ENCODE measurements at places on chromosomes 16 and 17.

- no peak for DNase-seq
These were observed 41.6 kb upstream of the TNRC6C start for GRCh38 chr17:77916703-77917481.

GRCh38 chr17:44977814-44978550 lies 9.9 kb upstream of the C1QL1 start:
- no peak for DNase-seq

GRCh38 chr17:40422990-40423633 lies 5.4 kb upstream of the TOP2A start:
- DNase-seq = no peak

DNA sequence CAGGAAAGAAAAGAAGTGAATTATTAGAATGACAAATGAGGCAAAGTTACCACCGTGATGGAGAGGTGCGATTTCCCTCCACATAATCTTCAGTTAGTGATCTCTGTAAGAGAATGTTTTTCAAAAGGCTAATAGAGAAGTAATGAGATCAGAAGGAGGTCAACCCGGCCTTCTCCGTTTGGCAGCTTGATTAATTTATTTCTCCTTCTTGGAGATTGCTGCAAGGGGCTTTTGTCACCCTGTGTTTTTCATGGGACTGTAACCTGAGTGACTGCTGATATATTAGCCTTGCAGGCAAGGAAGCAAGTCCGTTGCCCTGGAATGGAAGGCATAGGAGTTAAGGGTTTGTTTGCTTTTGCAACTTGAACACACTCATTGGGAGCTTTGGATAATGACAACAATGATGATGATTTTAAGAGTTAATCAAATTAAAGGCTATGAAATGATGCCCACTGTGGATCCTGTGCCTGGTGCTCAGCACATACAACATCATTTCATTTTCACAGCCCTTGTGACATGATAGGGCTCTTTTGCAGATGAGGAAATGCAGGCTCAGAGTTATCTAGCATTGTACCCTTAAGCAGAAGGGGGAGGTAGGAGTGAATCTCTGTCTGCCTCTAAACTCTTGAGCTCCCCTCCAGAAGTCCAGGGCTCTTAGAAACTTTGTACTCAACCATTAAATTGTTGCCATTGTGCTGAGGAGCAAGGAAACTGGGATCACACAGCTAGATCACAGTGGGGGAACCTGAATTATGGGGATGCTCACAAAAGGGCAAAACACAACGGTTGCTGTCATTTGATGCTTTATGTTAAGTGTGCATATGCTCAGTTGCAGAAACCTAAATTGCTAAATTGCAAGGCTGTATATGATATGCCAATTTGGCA lies 226.3 kb downstream of the WWOX start:
- no peak for DNase-seq

- DNase-seq = no peak
These were observed 17.7 kb downstream of the CCL17 start for GRCh38 chr16:57422026-57422944.

- no peak for DNase-seq
These were observed 81.6 kb downstream of the KLHDC4 start for GRCh38 chr16:87684106-87684677.

DNA sequence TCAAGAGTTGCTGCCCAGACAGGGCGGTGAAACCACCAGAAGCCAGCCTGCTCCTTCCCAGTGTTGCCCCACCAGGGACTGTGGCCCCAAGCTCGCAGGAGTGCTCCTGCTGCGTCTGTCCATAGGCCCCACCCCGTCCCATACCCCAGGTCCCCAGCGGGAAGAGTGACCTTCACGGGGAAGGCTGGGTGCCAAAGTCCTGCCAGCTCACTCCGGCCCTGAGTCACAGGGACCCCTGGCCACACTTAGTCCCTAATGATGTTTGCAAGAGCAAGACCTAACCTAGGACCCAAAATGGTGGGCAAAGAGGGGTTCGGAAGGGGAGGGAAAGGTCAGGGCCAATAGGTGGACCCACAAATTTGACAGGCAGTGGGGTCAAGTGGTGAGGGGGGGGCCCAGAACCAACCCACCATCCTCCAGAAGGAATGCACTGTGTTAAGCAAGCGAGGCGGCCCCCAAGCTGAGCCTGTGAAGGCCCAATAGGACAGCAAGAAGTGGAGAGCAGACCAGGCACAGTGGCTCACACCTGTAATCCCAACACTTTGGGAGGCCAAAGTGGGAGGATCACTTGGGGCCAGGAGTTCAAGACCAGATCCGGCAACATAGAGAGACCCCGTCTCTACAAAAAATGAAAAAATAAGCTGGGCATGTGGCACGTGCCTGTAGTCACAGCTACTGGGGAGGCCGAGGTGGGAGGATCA lies 3.3 kb downstream of the DOK4 start:
- no peak for DNase-seq

DNA sequence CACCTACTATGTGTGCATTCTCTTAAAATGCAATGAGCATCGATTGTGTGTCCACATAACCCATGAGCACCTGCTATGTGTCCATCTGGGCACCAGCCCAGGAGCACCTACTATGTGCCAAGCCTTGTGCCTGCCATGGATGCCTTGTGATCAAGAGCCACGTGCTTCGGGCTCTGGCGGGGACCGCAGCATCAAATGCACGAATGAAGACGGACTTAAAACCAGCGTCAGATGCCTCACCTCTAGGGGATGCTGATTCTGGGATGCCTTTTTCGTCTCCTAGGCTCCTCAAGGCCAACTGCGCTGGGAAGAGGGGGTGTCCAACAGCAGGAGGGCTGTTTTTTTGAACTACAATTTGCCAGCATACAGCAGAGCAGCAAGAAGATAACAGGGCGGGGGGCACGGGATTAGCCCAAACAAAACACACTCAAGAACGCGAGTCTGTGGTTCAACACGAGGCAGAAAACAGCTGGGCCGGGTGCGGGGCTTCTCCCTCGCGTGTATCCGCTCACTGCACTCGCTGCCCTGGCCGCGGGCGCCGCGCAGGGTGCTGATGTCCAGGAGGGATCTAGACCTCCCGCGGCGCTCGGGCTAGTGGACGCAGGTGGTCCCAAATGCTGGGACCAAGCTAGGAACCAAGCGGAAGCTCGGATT lies 1.2 kb upstream of the GLIS2 start:
- no peak for DNase-seq

DNA sequence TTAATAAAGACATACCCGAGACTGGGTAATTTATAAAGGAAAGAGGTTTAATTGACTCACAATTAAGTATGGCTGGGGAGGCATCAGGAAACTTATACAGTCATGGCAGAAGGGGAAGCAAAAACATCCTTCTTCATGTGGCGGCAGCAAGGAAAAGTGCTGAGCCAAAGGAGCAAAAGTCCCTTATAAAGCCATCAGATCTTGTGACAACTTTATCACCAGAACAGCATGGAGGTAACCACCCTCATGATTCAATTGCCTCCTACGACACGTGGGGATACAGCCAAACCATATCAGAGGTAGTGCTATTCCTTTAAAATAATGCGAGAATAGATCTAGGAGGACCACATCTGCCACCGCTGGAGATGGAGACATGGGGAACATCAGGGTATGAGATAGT lies 9.0 kb downstream of the C16orf54 start:
- DNase-seq = no peak

GRCh38 chr16:72677662-72678447 lies 370.1 kb downstream of the ZFHX3 start:
- DNase-seq = no peak

DNA sequence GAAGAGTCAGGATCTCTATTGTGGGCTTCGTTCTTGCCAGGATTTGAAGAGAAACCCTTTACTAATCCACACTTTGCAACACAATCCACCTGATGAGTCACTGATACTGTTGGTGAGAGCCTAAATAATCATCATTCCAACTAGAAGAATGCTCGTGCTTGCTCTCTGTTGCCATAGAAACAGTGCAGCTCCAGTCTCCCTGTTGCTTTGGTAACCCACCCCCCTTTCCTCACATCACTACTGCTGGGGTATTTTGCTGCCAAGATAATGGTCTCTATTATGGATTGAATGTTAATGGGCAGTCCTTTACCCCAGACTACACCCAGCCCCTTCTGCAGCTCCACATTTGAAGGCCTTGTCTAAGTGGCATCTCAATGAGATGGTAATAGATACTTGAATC lies 190.4 kb downstream of the ABCC12 start:
- no peak for DNase-seq

DNA sequence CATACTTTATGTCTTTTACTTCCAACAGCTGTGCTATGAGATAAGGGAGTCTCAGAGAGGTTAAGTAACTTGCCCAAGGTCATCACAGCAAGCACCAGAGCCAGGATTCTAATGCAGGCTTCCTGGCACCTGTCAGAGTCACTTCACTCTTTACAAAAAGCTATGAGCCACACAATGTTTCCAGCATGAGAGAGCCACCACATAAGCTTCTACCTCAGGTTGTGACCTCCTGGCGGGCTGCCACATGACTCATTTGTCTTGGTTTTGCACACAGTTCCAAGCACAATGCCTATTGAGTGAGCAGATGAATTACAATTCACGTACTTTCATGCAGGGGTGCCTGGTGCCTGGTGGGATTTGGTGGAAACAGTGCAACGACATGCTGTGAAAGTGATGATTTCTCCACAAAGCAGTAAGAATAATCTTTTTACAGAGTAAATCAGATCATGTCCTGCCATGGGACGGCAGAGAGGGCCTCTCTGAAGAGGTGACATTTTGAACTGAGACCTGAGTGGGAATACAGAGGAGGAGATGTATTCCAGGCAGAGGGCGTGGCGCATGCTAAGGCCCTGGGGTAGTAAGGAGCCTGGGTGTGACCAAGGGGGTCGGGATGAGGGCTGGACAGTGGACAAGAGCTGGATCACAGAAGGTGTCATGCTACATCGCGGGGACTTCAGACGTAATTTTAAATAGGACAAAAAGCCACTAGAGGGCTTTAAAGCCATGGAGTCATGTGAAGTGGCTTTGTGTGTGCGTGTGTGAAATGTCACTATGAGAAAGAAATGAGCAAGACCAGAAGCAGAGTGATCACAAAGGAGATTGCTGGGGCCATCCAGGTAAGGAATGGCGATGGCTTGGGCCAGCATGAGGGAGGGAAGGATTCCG lies 53.4 kb downstream of the CACNG3 start:
- DNase-seq = no peak

GRCh38 chr16:66524601-66525164 lies 25.2 kb downstream of the TK2 start:
- no peak for DNase-seq

GRCh38 chr17:55158439-55158838 lies 106.3 kb upstream of the HLF start:
- no peak for DNase-seq

DNA sequence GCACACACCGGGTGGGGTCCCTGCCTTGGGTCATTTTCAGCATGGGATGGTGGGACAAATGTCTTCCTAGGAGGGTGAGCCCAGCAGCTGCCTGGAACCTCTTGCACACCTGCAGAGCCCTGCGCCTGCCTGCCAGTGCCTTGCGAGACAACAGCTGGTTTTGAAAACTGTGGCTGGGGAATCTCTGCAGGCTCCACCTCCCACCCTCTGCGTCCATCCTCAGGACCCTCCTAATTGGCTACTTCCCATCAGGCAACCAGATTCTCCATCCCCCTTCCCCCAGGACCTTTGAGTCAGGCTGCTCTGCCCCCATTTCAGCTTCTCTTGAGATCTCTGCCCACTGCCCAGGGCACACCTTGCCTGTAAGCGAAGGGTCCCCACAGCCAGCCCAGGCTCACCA lies 26.6 kb downstream of the PEMT start:
- no peak for DNase-seq

- no peak for DNase-seq
These were observed 85.5 kb upstream of the SALL1 start for GRCh38 chr16:51236583-51236982.

DNA sequence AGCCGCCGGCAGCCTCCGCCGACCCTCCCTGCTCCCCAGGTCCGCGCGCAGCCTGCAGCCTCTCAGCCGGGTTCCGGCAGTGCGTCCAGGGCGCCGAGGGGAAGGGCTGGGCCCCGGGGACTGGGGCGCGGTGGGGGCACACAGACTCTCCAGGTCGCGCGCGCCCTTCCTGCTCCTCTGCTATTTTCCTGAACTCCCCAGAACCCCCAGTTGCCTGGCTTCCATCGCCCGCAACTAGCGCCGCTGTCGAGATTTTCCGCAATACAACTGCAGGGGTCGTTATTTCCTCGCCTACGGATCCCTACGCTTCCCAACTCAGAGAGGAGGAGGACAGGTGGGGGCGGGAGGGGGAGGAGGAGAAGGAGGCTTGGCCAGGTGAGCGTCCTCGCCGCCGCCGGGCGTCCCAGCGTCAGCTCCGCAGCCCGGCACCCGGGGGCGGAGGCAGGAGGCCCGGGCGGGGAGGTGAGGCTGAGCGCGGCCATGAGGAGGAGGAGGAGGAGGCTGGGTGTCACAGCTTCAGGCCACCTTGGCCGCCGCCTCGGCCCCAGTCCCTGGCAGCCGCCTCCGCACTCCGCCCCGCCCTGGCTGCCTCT lies at the start of gene CA10:
Gene CA10 (minus strand): TSS at position 265 of the 593 bp plus-strand sequence.
- DNase-seq = no peak

- DNase-seq = no peak
These were observed 16.8 kb upstream of the PSMD7 start for GRCh38 chr16:74279805-74280204.

DNA sequence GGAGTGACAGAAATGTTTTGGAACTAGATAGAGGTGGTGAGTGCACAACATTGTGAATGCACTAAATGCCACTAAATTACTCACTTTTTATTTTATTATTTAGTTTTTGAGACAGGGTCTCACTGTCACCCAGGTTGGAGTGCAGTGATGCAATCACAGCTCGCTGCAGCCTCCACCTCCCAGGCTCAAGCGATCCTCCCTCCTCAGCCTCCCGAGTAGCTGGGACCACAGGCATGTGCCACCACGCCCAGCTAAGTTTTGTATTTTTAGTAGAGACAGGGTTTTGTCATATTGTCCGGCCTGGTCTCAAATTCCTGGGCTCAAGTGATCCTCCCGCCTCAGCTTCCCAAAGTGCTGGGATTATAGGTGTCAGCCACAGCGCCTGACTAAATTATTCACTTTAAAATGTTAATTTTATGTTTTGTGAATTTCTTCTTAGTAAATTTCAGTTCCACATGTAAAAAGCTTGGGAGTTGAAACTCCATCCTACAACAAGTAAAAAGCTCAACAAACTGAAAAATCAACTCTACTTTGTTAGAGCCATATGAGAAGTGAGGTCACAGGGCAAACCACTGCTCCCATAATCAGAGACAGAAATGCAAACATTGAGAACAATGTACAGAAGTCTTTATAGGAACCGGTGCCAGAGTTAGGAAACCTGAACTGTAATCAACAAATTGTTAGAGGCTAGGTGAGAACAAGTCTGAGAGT lies 13.8 kb upstream of the SLC5A10 start:
- no peak for DNase-seq

- no peak for DNase-seq
These were observed 126.4 kb downstream of the KCNJ2 start for GRCh38 chr17:70295731-70296130.

GRCh38 chr16:85916141-85916890 lies 17.4 kb downstream of the IRF8 start:
- no peak for DNase-seq

GRCh38 chr17:79171188-79171587 lies 96.6 kb downstream of the ENGASE start:
- DNase-seq = no peak

GRCh38 chr17:34637548-34638525 lies 58.5 kb downstream of the TMEM132E start:
- DNase-seq = peak; percentile 73

- DNase-seq = no peak
These were observed 776 bp upstream of the TMEM219 start for GRCh38 chr16:29961127-29961478.
